Motor neuron (in vitro differentiated cells): ENCODE measurements at places on chromosomes 4 and X. TPM values are rescaled to one million over a fixed set of nuclear protein-coding genes. Genes with fewer than 3 reads are reported as not detected.

The IGFBP7 gene
- 0.83 and 0.90 TPM in 2 replicates for total RNA-seq

The BRS3 gene
- total RNA-seq: 0.20 TPM in 1 of 2 replicates, not detected in the other

The CXCL6 gene
- total RNA-seq: 0.16 and 0.25 TPM in 2 replicates

The PALLD gene
- 21.9 and 25.1 TPM in 2 replicates for total RNA-seq

The KIAA1210 gene
- 0.04 and 0.05 TPM in 2 replicates for total RNA-seq

The DMRTC1B gene
- 0.22 and 0.75 TPM in 2 replicates for total RNA-seq

The USP17L13 gene
- not detected in 2 replicates for total RNA-seq
